GM13976 (cell line): ENCODE measurements at places on chromosomes 1 and 21.

GRCh38 chr1:2135441-2135841, 59.1 kb downstream of the FAAP20 start:
- no peak for DNase-seq

- DNase-seq = no peak
These were observed 10.0 kb downstream of the ITLN1 start for GRCh38 chr1:160874935-160875334.

- no peak for DNase-seq
These were observed 701 bp upstream of the MUTYH start for GRCh38 chr1:45340816-45341466.

DNA sequence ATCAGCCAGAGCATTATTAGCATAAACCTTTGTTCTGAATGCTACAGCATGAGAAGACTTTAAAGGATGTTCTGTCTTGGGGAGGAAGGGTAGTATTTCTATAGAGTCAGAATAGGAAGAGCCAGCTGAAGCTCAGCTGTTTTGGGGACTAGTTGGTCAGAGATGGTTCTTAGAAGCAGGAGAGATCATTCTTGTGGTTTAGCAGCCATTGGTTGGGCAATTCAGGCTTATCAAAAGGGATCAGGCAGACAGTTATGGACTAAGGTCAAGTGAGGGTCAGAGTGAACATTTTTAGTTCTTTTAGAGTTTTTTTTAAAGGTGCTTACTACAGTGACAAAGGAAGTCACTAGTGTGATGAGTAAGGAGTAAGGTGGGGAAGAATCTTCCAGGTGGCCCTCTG, 245.5 kb downstream of the RPS6KC1 start:
- DNase-seq = no peak

GRCh38 chr1:208450958-208451357, 206.8 kb upstream of the PLXNA2 start:
- no peak for DNase-seq

- DNase-seq = no peak
These were observed 19.5 kb downstream of the MAP7D1 start for GRCh38 chr1:36175137-36176095.

GRCh38 chr21:38343691-38344090, 86.9 kb downstream of the KCNJ15 start:
- no peak for DNase-seq

DNA sequence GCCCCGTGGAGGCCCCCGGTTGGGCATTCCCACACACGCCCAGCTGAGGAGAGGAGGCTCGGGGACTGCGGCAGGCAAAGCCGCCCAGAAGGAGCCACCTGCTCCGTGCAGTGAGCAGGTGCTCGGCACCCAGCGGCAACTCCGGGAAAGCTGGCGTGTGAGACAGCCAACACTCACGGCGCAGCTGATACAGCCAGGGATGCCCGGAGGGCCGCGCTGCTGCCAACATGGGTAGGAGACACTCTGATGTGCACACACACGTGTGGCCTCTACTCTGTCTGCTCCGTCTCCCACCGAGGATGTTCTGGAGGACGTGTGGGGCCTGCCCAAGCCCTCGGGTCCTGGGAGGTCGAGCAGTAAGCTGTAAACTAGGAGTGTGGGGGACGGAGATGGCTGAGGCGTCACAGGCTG, 12.9 kb downstream of the MORN1 start:
- DNase-seq = no peak

GRCh38 chr1:170194451-170194850, 48.7 kb downstream of the NTMT2 start:
- no peak for DNase-seq

GRCh38 chr1:58045094-58045705, 501.3 kb downstream of the OMA1 start:
- DNase-seq = no peak

DNA sequence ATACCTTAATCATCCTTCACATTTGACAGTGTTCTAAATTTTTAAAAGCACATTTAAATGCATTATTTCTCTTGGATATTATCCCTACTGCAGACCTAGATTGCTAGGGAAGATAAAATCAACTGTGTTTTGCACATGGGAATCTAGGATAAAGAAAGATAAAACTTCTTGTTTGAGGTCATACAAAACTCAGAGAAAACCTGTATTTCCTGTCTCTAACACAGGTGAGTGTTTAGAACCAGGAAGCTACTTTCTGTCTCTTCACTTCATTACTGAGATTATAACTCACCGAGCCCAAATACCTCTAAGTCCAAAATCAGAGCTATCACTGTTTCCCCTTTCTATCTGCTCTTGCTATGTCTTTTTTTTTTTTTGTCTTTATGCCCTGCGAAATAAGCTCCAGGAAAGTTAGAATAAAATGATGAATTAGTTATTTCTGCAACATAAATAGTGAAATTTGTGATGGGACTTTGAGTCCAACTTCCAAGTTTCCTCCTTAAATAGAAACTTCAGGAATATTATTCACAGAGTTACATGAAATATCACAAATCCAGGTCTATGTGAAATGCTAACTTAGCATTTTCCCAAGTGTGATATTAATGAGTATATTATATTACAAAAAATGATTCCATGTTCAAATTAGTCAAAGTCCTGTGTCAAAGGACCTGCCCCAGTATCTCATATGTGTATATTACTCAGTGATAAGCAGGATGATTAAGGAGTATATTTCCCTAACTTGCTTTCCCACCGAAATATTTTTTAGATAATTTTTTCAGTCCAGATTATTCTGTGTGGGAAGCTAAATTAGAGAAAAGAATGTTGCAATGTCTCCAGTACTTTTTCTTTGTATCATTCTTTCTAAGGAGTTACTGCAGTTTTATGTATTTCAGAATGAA, 226.4 kb downstream of the PLA2G4A start:
- no peak for DNase-seq
